Fibroblast of pulmonary artery (primary cell): ENCODE measurements at places on chromosomes 2 and 18.

DNA sequence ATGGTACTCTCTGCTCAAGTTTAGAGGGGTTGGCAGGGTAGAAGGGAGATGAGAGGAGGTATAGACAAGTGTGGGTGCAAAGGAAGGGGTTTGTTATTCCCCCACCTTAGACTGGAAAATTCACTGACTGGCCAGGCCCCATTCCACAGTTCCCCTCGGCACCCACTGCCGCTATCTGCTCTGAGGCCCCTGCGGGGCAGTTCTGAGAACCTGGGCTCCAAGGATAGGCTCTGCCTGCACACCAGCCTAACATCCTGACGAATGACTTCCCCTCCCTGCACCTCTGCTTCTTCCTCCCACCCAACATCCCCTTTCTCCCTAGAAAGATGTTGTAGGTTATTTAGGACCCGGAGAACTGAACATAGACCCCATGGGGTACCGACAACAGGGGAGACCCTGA, 303.9 kb upstream of the HDAC4 start:
- DNase-seq, result no peak

- DNase-seq, result no peak
Observed at GRCh38 chr2:18525236-18525635, 35.2 kb downstream of the RDH14 start.

DNA sequence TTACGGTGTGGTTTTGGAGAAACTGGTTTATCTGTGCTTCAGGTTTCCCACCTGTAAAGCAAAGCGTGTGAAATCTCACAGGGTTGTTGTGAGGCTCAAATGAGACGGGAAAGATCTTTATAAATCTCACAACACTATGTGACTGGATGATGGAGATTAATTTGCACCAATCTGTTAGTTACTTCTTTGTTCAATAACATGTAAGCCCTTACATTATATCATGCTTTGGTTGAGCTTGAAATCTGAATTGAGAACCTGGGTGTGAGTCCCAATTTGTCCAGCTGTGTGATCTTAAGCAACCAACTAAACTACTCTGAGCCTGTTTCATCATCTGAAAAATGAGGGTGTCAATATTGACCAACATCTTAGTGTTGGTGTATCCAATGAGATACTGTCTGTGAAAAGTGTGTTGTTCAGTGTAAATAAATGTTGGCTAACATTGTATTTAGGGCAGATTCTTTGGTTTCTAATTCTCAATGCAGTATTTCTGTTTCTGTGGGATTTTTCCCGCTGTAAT, 741 bp upstream of the GCKR start:
- no peak for DNase-seq

- no peak for DNase-seq
Observed at GRCh38 chr2:238635647-238636051, 208.9 kb downstream of the ASB1 start.

DNA sequence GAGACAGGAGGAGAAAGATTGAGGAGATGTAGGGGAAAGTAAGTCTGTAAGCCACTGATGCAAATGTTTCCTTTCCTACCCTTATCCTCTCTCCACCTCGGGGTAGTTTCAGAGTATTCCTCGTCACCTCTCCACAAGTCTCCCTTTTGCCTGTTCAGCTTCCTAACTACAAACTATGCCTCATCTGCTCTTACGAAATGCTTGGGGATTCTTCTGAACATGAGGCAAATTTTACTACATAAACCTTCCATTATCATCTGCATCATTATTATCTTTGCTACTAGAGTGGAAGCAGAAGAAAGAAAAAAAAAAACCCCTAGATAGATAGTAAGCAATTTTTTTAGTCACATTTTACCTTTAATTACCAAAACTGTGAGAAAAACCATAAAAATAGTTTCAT, 43.1 kb upstream of the CWC22 start:
- DNase-seq, result peak; percentile 7

DNA sequence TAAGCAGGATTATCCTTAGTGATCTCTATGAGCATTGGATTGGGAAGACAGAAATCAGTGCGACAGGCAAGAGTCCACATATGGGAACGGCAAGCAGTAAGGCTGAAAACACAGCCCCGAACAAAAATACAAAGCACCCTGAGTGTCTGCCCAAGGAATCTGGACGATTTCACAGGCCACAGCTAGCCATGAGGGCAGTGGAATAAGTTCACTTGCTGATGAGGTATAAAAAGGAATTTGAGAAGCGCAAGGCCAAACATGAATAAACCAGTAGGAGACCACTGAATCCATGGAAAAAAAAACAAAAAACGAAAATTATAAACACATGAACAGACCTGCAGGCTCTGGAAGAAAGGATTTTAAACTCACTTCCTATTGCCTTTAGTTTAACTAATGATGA, 24.3 kb downstream of the WDSUB1 start:
- DNase-seq, result no peak

GRCh38 chr2:241729868-241730267, 4.6 kb upstream of the D2HGDH start:
- DNase-seq, result no peak

GRCh38 chr2:162090109-162090508, 16.1 kb upstream of the DPP4 start:
- DNase-seq, result peak; percentile 49

- no peak for DNase-seq
Observed at GRCh38 chr2:9994462-9994861, 43.0 kb downstream of the GRHL1 start.

- no peak for DNase-seq
Observed at GRCh38 chr2:61448229-61448628, 22.7 kb downstream of the USP34 start.

DNA sequence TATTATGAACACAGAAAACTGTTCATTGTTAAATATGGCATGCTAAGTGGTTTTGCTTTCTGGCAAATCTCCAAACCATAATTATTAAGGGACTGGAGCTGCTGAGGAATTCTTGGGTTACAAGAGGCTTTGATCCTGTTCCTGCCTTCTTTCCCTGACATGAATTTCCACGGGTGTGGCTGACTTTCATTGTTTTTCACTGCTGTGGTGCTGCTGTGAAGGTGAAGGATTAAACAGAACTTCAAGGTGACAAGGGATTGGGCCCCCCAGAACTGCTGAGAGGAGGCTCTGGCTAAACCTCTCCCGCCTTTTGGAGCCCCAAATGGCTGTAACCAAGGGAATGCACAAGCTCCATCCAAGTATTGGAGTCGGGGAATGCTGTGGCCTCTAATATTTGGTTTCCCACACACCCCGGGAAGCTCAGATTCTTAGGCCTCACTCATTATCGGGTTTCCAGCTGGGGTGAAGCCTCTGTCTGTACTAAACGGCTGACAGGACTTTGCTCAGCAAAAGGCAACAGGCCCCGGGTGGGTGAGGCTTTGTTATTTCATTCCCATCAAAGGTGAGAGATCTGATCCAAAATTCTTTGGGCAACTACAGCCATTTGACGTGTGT, 29.0 kb upstream of the ZFP36L2 start:
- DNase-seq, result no peak

DNA sequence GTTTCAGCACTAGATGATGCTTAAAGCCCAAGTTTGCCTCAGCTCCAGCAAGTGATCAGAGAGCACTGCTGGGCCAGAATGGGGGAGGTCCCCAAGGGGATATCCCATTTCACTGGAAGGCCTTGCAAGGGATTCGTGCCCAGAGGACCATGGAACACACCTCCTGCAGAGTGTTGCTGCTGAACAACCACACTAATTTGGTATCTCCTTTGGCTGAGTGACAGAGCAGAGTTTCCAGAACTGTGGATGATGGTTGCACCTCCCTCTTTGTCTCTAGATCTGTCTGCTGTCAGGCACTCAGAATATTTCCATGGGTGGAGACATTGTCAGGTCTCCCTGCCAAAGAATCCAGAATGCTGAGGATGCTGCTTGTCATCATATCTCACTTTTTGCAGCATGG, 484.8 kb upstream of the NETO1 start:
- DNase-seq, result peak; percentile 10

- DNase-seq, result peak; percentile 26
Observed at GRCh38 chr2:134773759-134774742, 55.3 kb upstream of the TMEM163 start.

DNA sequence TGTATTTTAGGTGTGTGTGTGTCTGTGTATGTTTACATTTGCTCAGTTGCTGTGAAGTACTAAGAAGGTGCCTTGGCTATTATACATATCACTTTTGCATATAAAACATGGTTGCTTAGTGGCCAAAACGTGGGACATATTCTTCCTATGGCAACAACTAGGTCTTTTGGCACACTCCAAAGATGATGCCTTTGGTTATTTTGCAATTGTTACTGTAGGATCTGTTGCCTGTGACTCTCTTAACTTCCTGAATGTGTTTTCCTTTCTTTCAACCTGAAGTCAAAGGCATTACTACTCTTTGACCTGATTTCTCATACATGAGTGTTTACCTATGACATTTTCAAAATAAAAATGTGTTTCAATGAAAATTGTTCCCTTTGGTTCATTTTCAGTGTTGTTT, 160.5 kb downstream of the UBE2E3 start:
- DNase-seq, result peak; percentile 33

GRCh38 chr2:60554646-60555065, 1.2 kb upstream of the BCL11A start:
- DNase-seq, result no peak

- DNase-seq, result no peak
Observed at GRCh38 chr2:43038696-43039094, 187.7 kb downstream of the ZFP36L2 start.

DNA sequence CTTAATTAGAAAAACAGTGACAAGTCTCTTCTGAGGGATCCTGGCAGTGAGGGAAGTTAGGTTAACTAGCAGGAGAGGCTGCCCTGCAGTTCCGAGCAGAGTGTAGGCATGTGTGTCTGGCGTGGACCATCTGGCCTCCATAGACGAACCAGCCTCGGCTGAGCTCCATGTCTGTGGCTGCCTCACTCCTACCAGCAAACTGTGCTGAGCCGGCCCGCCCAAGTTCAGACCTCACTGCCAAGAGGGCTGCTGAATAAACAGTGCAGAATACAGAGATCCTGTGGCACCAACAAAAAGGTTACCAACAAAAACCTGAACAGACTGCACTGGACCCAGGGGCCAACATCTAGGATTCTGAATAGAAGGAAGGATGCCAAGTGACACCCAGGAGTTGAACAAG, 27.3 kb downstream of the INO80C start:
- DNase-seq, result no peak

GRCh38 chr2:33210626-33211025, 263.9 kb downstream of the LTBP1 start:
- peak; percentile 98 for DNase-seq

DNA sequence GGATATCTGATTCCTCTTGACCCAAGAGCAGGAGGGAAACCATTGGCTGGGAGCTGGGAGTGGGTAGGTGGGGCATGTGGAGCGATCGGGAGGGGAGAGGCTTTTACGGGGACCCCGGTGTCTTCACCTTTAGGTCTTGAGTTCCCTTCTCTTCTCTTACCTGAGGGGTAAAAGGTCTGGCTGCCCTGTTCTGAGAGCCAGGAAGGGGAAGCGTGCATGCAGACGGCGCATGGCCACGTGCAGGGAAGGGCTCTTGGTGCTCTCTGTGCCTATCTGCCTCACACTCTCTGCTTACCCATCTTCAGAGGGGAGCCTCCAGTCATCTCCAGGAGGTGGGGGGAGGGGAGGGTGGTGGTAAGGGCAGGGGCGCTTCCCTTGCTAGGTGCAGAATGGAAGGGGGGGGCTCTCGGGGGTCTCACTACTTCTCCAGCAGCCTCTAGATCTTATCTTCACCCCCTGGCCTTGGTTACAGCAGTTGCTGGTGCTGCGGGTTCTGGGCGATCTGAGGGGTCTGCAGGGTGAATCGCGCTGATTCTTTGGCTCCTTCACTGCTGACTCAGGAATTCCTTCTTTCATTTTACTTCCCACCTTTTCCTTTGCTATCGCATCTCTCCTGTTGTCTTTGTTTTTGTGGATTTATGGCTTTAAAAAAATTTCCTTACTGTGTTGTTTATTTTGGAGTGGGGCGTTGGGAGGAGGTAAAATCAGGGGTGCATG, 225.8 kb upstream of the HS6ST1 start:
- no peak for DNase-seq

- no peak for DNase-seq
Observed at GRCh38 chr2:11781602-11782001, 35.2 kb downstream of the LPIN1 start.

DNA sequence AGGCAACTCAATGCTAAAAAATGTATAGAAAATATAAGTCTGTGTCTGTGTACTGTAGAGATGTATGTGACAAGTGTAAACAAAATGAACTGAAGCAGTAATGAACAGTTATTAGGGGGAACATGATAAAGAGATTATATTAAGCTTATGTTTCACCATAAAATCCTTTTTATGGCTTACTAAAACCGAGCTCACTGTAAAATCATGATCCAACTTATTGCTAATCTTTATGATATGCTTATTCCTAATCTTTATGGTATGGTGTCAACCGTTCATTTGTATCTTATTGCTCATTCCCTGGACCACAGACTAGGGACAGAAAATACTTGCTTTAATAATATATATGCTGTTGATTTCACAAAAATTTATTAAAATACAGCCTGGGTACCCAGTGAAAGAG, 62.1 kb downstream of the TNFRSF11A start:
- DNase-seq, result no peak

- no peak for DNase-seq
Observed at GRCh38 chr18:40866013-40866645, 1088.9 kb upstream of the PIK3C3 start.

DNA sequence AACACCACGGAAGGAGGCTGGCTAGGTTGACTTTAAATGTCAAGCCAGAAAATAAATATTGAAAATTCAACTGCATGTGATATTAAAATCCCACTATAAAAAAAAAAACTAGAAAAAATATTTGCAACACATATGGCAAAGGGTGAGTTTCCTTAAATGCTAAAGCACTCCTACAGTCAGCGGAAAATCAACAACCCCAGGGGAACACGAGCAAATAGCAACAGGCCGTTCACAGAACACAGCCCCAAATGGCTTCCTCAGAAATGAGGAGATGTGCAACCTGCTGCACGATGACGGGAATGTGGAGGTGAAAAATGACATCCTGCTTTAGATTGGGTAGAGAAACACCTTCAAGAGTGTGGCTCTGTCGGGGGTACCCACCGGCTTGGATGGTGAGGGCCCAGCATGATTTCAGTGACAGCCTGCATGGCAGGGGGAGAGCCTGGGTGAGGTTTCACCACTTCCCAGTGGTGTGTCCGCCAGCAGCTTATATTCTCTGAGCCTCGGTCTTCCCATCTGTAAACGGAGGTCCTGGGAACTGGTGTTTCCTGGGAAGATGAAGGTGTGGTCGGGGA, 157.9 kb upstream of the GLI2 start:
- no peak for DNase-seq

- DNase-seq, result peak; percentile 61
Observed at GRCh38 chr2:226891780-226892590, 56.1 kb downstream of the RHBDD1 start.

- DNase-seq, result peak; percentile 76
Observed at GRCh38 chr2:40957508-40957907, 505.6 kb upstream of the SLC8A1 start.

DNA sequence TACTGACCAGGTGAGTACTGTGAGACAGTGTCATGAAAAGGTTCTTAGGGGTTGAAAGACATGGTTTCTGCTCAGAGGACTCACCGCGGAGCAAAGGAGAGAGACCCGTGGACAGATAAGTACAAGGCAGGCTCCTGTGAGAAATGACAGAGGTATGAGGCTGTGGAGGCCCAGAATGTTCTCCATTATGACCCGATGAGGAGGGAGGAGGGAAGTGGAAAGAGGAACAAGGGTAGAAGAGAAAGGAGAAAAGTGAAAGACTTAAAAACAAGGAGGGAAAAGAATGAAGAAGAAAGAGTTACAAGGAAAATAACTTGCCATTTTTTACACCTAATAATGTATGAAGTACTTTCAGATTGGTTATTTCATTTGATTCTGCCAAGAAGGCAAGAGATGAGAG, 29.8 kb downstream of the MAPRE3 start:
- no peak for DNase-seq
